ENCODE measurements at places on chromosomes 11 and 22.

GRCh38 chr11:16265022-16265421 lies 91.3 kb downstream of the SOX6 start:
- no peak for DNase-seq

GRCh38 chr11:35192347-35192746 lies 53.4 kb downstream of the CD44 start:
- no peak for DNase-seq

DNA sequence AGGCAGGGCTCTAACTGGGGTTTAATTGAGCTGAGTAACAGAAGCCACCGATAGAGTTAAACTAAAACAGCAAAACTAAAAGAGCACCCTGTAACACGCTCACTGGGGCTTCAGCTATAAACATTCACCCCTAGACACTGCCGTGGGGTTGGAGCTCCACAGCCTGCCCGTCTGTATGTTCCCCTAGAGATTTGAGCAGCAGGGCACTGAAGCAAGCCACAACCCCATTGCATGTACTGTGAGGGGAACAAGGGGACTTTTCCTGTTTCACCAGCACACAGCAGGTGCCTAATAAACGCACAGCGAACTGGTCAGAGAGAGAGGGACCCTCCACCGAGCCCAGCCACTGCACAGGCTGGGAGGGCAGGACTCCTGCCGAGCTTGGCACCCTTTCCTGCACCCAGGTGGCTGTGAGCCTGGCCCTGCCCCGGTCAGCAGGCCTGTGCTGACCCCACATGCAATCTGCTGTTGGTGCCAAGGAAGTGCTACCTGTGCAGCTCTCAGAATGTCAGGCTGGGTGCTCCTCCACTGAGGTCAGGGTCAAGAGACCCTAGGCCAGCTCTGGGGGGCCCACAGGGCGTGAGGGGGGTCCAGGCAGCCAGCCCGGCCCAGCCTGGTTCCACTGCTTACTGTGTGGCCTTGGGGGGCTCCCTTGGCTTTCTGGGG lies 31.9 kb downstream of the RTN4R start:
- no peak for DNase-seq

GRCh38 chr11:27405134-27405533 lies 42.1 kb upstream of the CCDC34 start:
- DNase-seq, result no peak

- no peak for DNase-seq
Measured at GRCh38 chr11:106399624-106400023, 322.2 kb downstream of the AASDHPPT start.

DNA sequence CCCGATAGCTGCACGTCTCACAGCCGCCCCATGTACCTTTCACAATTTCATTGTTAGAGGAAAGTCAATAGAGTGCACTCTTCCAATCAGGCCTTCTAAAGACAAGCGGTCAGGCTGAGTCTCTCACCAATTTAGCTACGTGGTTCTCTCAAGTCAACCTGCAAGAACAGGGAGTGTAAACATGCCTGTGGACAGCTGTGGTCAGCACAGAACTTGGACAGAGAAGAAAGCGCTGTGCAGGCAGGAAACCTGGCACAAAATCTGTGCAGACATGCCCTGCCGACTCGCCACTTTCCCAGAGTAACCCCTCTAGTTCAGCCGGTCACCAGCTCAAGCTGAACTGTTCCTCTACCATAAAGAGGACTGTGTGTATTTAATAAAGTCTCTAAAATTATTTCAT lies 39.5 kb downstream of the CHKA start:
- DNase-seq, result no peak

- no peak for DNase-seq
Measured at GRCh38 chr11:134149371-134149770, 74.4 kb downstream of the NCAPD3 start.

DNA sequence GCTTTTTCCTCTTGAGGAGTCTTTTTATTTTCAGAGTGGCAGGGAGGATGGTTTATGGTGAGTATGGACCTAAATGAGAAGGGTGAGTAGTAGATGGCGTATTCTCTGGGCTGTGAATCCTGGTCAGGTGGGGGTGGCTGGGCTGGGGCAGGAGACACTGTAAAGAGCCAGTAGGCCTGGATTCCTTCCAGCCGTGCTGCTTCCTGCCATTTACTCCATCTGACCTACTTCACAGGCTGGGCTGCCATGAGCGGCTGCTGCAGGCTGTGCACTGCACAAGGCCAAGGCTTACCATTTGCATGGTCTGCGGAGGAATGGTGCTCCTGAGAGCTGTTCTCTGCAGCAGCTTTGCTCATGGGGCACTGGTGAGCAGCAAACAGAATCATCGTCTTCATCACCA lies 297.6 kb downstream of the KIRREL3 start:
- DNase-seq, result no peak

GRCh38 chr11:78291503-78292108 lies 102.9 kb downstream of the USP35 start:
- DNase-seq, result no peak

DNA sequence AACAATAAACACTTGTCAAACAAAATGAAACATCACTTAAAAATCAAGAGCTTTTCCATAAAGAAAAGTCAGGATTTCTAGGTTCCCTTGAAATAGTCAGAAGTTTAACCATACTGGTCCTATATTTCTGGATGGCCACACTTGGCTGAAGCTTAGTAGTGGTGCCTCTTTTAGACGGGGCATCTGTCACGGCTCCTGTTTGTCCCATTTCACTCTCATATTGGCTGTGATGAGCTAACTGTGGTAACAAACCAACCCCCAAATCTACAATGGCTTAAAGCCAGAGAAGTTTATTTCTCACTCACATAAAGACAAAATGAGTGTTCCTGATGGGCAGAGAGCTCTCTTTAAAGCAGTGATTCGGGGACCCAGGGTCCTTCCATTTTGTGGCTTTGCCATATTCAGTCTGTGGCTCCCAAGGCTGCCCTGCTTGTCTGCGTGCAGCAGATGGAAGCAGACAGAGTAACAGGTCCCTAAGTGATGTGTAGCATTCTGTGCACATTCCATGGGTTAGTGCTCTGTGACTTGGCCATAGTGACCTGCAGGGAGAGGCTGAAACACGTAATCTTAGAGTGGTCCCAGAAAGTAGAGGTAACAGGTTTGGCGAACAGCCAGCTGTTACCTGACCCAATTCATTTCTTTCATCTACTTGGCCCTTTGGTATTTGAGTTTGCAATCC lies 137.4 kb downstream of the HIPK3 start:
- no peak for DNase-seq

DNA sequence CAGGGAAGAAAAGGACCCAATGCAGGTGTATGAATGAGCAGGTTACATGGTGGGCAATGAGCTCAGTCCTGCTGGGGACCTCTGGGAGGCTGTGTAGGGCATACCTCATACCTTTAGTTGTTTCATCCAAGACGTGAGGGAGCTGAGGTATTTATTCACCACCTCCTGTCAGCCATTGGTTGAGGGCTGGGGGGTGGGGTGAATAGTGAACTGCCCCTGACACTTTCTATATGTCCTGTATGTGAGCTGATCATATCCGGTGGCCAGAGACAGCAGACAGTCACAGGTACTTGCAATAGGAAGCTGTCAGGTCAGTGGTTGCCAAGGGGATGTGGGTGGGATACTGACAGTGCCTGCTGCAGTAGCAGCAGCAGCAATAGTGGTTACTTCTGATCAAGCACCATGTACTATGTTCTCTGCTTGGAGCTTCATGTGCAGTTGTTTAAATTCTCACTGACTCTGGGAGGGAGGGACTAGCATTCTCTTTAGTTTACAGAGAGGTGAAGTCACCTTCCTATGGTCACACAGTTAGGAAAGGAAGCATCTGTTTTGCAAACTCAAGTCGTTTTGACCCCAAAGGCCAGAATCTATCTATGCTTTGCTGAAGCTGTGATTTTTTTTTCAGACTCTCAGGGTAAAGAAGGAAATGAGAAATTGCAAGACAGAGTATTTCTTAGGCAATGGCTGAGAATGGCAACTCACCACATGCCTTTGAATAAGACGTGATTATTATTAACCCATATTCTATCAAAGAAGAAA lies 54.0 kb downstream of the MIAT start:
- peak; percentile 60 for DNase-seq
